ENCODE measurements at places on chromosomes 13 and 19.

DNA sequence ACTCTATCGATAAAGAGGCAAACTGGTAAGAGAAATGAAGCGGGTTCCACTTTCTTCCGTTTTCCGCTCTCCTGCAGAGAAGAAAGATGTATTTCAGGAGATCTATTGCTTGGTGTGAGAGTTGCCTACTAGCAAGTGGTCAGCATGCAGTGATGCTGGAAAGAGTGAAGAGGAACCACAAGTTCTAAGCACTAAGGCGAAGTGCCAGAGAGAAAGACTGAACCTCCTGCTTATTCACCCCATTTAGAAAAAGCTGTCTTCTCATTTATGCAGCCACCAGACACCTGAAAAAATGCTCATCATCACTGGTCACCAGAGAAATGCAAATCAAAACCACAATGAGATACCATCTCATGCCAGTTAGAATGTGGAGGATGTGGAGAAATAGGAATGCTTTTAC is 78.7 kb upstream of the GPC6 start:
- DNase-seq = no peak

- no peak for DNase-seq
Observed at GRCh38 chr19:8081569-8082550, 29.3 kb downstream of the CCL25 start.

GRCh38 chr13:91196958-91197357 is 150.5 kb upstream of the MIR17HG start:
- no peak for DNase-seq

- DNase-seq = no peak
Observed at GRCh38 chr13:59801107-59801880, 362.4 kb downstream of the DIAPH3 start.

- DNase-seq = peak; percentile 84
Observed at GRCh38 chr13:110478405-110479214, 82.9 kb downstream of the RAB20 start.

- DNase-seq = no peak
Observed at GRCh38 chr19:1566392-1567115, 1.6 kb downstream of the MEX3D start.

GRCh38 chr13:111462944-111463343 is 142.5 kb downstream of the TEX29 start:
- no peak for DNase-seq

DNA sequence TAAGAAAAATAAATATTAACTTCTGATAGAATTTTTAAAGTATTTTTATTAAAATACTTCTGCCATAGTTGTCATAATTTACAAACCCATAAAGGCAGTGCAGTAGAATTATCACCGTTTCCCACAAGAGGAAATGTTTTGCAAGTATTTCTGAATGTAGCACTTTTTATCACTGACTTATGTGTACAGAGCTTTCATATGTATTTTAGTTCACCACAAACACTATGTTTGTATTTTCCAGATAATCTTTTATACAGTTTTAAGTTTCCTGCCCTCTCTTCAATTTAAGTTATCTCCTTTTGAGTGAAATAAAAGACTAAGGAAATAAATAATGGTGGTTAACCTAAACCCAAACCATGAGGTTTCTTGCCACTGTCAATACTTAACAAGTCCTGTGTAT is 24.2 kb downstream of the MIPEP start:
- DNase-seq = no peak
